ENCODE measurements at places on chromosomes 7 and 10.

DNA sequence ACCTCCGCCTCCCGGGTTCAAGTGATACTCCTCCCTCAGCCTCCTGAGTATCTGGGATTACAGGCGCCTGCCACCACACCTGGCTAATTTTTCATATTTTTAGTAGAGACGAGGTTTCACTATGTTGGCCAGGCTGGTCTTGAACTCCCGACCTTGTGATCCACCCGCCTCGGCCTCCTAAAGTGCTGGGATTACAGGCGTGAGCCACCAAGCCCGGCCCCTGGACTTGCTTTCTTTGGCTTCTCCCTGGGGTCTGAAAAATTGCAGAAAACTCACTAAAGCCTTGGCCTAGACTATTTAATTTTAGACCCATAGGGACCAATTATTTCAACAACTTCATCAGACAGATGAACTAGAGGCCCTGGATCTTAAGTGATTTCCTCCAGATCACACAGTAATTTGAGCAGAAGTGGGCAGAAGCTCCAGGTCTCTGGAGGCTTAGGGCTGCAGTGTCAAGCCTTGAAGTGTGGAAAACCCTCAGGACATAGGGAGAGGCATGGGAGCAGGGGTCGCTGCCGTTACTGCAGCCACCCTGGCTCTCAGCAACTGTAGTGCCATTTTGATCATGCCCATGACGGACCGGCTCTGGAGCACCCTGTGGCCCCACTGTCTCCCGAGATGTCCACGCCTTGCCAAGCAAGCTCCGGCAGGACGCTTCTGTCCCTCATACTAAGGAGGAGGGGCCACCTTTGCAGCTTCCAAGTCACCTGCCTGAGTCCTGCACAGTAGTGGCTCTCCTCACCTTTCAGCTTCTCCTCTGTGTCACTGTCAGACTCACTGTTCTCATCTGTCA is 72.4 kb downstream of the DENND2A start:
- no peak for DNase-seq

DNA sequence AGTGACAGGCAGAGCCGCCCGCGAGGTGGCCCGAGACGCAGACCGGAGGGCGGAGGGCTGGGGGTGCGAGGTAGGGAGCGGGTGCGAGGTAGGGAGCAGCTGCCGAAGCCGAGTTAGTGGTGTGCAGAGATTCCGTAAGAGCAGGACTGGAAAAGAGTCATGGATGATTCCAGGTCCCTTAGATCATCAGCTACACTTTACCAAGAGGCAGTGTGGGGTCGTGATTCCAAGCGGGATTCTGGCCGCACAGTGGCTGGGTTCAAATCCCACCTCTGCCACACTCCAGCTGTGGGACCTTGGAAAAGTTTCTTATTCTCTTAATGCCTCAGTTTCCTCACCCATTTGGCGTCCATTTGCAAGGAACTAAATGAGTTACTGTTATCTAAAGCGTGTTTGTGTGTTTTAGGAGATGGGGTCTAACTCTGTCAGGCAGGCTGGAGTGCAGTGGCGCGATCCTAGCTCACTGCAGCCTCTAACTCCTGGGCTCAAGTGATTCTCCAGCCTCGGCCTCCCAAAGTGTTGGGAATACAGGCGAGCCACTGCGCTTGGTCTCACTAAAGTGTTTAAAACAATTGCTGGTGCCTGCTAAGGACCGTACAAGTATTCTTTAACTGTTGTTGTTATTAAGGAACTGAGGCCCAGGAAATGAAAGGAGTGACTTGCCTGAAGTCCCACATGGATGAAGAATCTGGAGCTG is 1.1 kb downstream of the NDUFB2 start:
- no peak for DNase-seq

GRCh38 chr10:21399392-21400035 is 126.0 kb downstream of the SKIDA1 start:
- peak; percentile 61 for DNase-seq

- no peak for DNase-seq
Measured at GRCh38 chr10:100100651-100101184, 19.0 kb upstream of the CPN1 start.

DNA sequence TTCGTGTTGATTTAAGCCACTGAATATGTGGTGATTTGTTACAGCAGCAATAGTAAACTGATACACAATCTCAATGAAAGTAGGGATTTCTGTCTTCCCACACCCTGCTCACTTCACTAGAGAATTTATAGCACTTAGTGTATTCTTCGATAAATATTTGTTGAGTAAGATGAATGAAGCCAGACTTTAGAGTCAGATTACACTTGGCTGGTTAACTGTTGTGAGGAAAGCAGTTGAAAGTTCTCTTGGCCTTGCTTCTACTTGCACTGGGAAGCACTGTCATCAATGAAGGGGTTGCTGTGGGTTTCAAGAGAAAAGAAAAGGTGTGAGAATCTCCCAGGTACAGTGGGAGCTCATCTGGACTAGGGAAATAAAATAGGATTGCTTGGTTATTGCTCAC is 82.1 kb upstream of the IGFBP3 start:
- no peak for DNase-seq

GRCh38 chr10:86673827-86674581 is 5.7 kb downstream of the LDB3 start:
- DNase-seq: peak; percentile 57

GRCh38 chr10:102718220-102718619 is 3.8 kb downstream of the SFXN2 start:
- no peak for DNase-seq

GRCh38 chr10:72277996-72278667 is 4.4 kb downstream of the DDIT4 start:
- no peak for DNase-seq

DNA sequence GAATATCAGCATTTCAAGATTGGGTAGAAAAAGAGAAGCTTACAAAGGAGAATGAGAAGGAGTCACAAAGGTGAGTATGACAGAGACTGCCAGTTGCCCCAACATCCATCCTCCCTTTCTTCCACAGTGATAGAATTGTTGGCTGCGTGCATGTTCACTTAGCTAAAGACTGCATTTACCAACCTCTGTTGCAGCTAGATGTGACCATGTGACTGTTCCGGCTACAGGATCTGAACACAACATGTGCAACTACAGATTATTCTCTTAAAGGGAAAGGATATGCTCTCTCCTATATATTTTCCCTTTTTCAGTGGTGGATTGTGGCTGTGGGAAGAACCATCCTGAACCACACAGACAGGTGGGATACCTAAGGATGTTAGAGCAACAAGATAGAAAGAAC is 60.5 kb upstream of the ZNRF2 start:
- DNase-seq: no peak

DNA sequence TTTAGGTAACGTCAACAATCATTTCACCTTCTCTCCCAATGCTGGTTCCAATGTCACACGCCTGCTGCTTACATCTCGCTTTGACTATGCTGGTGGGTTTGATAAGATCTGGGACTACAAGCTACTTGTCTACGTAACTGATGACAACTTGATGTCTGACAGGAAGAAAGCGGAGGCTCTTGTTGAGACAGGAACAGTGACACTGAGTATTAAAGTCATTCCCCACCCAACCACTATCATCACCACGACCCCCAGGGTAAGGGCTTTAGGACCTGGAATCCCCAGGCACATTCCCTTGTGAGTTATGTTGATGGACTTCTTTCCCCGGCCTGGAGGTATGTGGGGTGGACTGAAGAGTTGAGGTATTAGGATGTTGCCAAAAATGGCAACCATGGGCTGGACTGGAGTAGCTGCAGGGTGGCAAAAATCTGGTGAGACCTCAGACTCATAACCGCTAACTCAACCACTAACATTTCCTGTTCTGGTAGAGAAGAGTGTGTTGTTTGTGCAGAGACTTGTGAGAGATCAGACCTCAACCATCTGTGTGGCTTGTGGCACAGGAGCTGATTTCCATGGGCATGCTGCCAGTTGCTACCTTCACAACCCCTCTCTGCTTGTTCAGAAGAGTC is 59.2 kb downstream of the CDHR3 start:
- peak; percentile 5 for DNase-seq

DNA sequence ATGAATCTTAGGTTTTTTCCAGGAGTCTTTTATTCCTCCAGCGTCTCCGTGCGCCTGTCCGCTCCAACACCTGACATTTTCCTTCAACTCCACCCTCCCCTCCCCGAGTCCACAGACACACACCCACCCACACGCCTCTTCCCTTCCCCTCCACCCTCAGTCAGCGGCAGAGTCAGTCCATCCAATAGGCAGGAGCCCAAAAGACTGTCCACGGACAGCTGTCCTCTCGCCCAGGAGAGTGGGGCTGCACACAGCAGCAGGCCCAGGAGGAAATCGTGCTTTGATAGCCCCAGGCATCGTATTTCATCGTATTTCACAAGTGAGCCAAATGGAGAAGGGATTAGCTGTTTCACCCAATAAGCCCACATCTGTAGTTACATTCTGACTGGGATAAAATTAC is 285.1 kb downstream of the ZEB1 start:
- peak; percentile 58 for DNase-seq

GRCh38 chr10:11678074-11678793 is 63.9 kb upstream of the ECHDC3 start:
- no peak for DNase-seq
